CD4-positive, alpha-beta T cell treated with Interleukin-12 subunit alpha and Interleukin-12 subunit beta, for 1 hour (primary cell): ENCODE measurements at places on chromosomes 11 and 22.

GRCh38 chr11:81036168-81036870 lies 1595.5 kb upstream of the TENM4 start:
- DNase-seq = no peak

- no peak for DNase-seq
Measured at GRCh38 chr11:1088927-1089737, 14.5 kb downstream of the MUC2 start.

GRCh38 chr11:25988178-25988577 lies 343.8 kb upstream of the ANO3 start:
- no peak for DNase-seq

DNA sequence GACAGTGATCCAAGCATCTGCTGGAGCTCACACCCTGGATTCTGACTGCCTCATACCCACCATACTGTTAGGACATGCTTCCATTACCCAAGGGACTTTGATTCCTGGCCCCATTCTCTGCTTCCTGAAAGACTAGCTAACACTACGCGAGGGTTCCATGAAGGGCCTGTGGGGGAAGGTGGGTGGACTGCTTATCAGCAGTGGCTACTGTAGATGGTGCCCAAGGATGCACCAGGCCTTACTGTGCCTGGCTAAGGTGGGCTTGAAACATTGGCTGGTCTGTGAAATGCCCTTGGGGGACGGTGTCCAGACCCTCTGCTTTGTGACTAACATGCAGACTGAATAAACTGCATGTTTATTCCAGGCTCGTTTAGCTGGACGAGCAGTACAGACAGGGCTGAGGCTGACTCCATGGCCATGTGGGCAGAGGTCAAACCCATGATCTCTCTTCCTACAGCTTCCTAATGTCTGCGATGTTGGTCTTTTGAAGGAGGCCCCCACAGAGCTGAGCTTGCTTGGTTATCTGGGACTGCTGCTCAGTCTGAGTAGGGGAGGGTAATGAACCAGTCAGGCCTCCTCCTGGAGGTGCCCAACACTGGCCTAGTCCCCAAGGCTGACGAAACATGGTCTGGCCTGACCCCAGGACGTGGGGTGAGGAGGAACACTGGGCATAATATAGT lies 48.3 kb upstream of the PHOX2A start:
- DNase-seq = no peak

GRCh38 chr11:117074119-117074518 lies 24.1 kb downstream of the SIK3 start:
- DNase-seq = no peak

- no peak for DNase-seq
Measured at GRCh38 chr11:101508370-101508769, 75.4 kb downstream of the TRPC6 start.

GRCh38 chr11:102110761-102111010 lies 439 bp downstream of the YAP1 start:
- DNase-seq = no peak

GRCh38 chr11:63622323-63622722 lies 8.1 kb upstream of the PLAAT3 start:
- no peak for DNase-seq

GRCh38 chr22:48837341-48837935 lies 990.2 kb downstream of the BRD1 start:
- DNase-seq = no peak

DNA sequence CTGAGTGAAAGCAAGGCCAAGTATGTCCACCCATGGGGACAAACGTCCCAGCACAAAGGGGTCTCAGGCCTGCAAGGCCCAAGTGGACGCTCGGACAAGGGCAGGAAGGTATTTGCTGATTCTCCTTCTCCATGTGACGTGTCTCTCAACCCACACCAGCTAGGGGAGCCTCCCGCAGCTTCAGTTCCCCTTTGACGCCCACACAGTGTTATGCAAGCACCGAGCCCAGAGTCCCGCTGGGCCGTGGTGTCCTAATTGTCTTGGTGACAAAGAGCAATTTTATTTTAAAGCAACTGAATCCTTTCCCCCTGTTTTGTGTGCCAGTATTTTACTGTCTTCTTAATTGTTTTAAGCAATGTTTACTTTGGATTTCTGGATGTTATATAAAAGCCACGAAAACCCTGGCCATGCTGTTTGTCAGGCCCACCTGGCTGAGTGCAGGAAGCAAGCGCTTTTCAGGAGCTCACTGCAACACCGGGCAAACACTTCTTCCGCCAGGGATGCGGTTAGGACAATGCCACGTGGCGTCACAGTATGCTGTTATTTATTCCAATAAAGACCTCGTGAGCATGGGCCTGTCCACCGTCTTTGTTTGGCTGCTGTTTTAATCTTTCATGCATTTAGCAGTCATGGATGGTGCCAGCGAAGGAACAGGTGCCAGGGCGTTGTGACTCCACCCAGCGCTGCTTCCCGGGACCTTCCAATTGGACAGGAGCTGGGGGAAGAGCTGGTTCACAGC lies 8.2 kb upstream of the PARVG start:
- peak; percentile 18 for DNase-seq

- no peak for DNase-seq
Measured at GRCh38 chr11:104259121-104259610, 95.2 kb upstream of the PDGFD start.

- DNase-seq = no peak
Measured at GRCh38 chr11:69434471-69434931, 47.0 kb upstream of the LINC01488 start.

GRCh38 chr11:27646051-27646818 lies 54.0 kb downstream of the BDNF start:
- DNase-seq = no peak

GRCh38 chr22:19664406-19664805 lies 49.9 kb upstream of the SEPTIN5 start:
- DNase-seq = no peak

GRCh38 chr11:106999196-106999595 lies 19.1 kb downstream of the GUCY1A2 start:
- no peak for DNase-seq

- no peak for DNase-seq
Measured at GRCh38 chr11:2768471-2769408, 68.9 kb upstream of the KCNQ1OT1 start.
